AG09319 (cell line): ENCODE measurements at places on chromosomes 1 and 21.
A peak's percentile ranks its signal among the peaks of the same experiment; 100 is the strongest.

- DNase-seq: no peak
Observed at GRCh38 chr1:201487742-201488141, 18.8 kb upstream of the PHLDA3 start.

GRCh38 chr1:91712981-91713841 lies 172.7 kb downstream of the TGFBR3 start:
- no peak for DNase-seq

DNA sequence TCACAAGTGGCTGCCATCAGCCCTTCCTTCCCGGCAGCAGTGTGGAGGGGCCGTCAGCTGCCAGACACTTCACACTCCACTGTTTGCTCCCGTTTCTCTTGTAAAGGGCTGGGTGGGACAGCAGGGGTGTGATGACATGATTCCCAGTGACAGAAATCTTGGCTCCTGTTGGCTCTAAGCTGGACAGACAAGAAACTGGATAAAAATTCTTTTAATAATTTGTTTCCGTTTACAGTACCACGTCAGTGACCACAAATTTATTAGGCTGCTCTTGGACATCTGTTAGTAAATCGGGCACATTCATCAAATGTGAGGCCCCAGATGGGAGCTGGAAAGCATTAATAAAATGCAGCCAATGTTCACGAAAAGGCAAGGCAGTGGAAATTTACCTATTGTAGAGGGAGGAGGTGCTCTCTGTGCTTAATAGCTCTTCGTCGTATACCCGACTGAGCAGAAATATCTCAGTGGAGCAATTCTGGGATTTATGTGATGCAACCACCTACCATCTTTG lies 353.7 kb upstream of the GREM2 start:
- no peak for DNase-seq

DNA sequence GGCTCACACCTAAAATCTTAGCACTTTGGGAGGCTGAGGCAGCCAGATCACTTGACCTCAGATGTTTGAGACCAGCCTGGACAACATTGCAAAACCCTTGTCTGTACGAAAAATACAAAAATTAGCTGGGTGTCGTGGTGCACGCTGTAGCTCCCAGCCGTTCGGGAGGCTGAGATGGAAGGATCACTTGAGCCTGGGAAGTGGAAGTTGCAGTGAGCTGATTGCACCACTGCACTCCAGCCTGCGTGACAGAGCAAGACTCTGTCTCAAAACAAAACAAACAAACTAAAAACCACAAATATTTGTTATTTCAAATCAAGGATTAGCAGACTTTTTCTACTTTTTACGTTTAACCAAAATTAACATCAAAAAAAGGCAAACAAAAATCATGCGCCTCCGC lies 31.3 kb downstream of the INKA2 start:
- DNase-seq: peak; percentile 25

DNA sequence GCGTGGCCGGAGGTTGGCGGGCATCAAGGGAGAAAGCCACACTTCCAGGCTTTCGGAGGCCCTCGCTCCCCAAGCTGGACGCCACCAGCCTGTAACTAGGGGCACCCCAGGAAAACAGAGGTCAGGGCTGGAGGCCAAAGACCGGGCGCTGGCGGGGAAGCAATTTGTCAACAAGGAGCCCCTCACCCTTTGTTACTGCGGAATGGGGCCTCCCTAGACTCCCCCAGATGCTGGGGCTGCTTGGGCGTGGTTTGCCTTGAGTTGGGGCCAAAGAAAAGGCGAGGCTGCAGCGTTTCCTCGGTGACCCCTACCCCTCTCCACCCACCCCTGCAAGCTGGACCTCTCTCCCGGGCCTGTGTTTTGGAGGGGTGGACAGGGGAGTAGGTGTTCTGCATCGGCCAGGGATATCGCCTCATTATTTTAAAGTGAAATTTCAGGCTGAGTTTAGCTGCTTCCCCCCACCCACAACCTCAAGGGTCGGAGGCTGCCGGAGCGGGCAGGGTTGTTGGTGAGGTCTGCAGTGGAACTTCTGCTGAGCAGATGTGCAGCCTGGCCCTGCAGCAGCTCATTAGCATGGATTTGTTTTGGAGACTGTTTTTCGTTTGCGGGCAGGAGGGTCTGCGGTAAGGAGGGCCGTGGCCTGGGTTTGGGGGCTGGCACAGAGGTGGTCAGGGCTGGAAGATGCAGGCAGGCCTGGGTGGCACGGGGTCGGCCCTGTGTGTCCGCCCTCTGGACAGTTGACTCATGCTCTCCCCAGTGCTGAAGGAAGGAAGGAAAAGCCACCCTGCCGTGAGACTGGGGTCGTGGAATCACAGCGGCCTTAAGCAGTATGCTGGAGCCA lies 1.5 kb downstream of the NBL1 start:
- no peak for DNase-seq

DNA sequence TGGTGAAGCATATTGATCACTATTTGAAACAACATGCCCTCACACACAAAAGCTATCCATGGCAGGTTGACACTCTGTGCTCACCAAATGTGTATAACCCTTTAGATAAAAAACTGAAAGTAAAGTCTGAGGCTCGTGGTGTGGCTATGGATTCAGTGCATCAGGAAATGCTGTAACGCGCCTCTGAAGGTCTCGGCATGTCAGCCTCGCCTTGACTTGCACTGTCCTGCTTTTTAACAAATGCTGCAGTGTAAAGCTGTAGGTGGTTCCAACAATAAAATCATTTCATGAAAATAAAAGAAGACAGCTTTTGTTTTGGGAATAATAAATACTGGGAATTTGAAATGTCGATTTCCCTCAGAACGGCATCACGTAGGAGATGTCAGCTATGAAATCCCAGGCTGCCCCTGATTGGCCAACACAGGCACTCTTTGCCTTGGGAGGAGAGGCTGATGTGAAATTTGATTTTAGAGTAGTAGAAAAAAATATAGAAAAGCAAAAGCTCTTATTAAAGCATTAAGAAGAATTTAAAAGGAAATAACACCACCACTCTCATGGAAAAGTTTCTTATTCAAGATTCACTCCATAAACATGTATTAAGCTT lies 168.2 kb downstream of the DSCAM start:
- DNase-seq: no peak

DNA sequence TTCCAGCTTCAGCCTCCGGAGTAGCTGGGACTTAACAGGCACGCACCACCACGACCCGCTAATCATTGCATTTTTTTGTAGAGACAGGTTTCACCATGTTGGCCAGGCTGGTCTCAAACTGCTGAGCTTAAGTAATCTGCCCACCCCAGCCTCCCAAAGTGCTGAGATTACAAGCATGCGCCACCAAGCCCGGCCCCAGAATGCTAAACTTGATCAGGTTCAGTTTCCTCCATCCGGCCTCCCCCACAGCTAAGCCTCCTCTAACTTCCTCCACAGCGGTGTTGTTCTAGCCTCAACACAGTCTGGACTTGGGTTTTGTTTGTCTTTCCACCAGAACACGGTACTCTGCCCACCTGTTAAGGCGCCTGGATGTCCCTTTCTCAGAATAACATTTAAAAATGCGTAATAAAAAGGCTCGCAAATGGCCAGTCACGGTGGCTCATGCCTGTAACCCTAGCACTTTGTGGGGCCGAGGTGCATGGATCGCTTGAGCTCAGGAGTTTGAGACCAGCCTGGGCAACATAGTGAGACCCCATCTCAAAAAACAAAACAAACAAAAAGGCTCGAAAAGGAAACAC lies 2.4 kb downstream of the PARP1 start:
- no peak for DNase-seq

GRCh38 chr21:32515874-32516273 lies 69.4 kb downstream of the TCP10L start:
- no peak for DNase-seq

DNA sequence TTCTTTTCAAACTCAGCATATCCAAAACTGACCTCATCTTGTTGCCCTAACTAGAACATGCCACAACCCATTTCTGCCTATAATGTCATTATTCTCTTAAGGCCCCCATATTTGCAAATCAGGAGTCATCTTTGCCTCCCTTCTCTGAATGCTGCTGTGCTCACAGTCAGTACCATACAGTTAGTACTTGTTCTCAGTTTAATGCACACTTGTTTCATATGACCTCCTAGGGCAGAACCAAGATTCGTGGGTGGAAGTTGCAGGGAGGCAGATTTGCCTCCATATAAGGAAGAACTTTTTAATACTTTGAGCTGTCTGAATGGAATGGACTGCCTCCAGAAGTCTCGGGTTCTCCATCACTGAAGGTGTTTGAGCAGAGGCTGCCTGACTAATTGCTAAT lies 9.2 kb downstream of the CAP1 start:
- DNase-seq: no peak

- DNase-seq: no peak
Observed at GRCh38 chr1:151612501-151613281, 841 bp downstream of the SNX27 start.
